ENCODE measurements at places on chromosomes 6 and 20. TPM values are rescaled to one million over a fixed set of nuclear protein-coding genes. Genes with fewer than 3 reads are reported as not detected.

DNA sequence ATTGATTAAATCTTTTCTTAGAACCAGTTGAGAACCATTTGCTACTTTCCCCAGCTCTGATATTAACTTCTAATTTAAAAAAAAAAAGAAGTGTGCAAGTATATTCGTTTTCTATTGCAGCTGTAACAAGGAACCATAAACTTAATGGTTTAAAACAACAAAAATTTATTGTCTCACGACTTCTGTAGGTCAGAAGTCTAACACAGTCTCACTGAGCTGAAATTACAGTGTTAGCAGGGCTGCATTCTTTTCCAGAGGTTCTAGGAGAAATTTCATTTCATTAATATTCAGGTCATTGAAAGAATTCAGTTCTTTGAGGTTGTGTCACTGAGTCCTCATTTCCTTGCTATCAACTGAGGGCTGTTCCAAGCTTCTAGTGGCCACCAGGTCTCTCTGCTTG, 213.5 kb upstream of the RNF217 start:
- H3K27ac ChIP-seq, result no peak overlapping the region
- H3K27me3 ChIP-seq, result no peaks in the 10 kb centered on the region
- H3K4me1 ChIP-seq, result no peaks in the 10 kb centered on the region
- H3K36me3 ChIP-seq, result no peaks in the 10 kb centered on the region

GRCh38 chr6:148954934-148955333, 208.1 kb downstream of the UST start:
- no peak overlapping the region for H3K27ac ChIP-seq
- H3K4me1 ChIP-seq, result peaks cover 10% of the 10 kb centered on the region
- H3K4me3 ChIP-seq, result no peak overlapping the region
- DNase-seq, result no peak

DNA sequence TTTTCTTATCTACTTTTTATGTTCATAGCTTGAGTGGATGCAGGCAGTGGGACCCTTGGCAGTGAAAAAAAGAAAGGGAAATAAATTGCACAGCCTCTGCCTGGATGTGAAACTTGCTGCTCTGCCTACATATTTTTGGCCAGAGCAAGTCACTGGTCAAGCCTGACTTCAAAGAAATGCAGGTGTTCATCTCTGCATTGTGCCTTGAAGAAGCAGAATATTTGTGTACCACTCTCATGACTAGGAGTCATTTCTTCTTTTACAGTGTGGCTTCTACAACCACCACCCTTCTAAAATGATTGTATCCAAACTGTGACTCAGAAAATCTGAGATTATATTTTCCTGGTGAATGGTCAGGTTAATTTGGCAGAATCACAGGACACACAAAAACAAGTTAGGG, 2.5 kb upstream of the KATNA1 start:
- H3K27me3 ChIP-seq, result no peaks in the 10 kb centered on the region
- no peak overlapping the region for H3K4me3 ChIP-seq

The PTK6 gene
- 25.8 TPM for total RNA-seq

The ENPP4 gene
- total RNA-seq, result 4.4 TPM

GRCh38 chr6:28634411-28634760, 108.7 kb downstream of the GPX5 start:
- no peak overlapping the region for H3K27ac ChIP-seq
- H3K27me3 ChIP-seq, result no peaks in the 10 kb centered on the region
- H3K4me1 ChIP-seq, result peaks cover 4% of the 10 kb centered on the region
- DNase-seq, result no peak

DNA sequence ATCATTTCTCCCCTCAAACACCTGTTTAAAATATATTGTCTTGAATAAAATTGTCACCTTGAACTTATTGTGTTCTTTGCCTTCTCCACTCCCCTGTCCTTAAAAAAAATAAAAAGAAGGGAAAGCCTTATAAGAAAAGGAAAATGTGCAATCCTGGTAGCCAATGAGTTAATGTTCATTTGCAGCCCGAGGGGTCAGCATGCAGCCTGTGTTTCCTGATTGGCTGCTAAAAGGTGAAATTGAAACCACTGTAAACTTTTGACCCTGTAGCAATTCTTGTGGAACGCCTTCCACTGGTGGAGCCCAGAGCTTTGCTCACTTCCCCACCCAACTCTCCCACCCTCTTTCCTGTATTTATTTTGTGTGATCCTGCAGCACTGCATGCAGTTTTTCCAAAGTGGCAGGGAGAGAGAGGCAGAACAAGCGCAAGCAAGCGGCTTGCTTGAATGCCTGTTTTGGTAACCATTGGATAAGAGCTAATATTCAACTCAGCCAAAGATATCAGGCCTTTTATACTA, 74.9 kb downstream of the NCOA3 start:
- no peak for DNase-seq
- H3K4me1 ChIP-seq, result peaks cover 81% of the 10 kb centered on the region
- peak overlapping the region; percentile 17 for H3K4me3 ChIP-seq
- H3K27ac ChIP-seq, result peak overlapping the region; percentile 42

DNA sequence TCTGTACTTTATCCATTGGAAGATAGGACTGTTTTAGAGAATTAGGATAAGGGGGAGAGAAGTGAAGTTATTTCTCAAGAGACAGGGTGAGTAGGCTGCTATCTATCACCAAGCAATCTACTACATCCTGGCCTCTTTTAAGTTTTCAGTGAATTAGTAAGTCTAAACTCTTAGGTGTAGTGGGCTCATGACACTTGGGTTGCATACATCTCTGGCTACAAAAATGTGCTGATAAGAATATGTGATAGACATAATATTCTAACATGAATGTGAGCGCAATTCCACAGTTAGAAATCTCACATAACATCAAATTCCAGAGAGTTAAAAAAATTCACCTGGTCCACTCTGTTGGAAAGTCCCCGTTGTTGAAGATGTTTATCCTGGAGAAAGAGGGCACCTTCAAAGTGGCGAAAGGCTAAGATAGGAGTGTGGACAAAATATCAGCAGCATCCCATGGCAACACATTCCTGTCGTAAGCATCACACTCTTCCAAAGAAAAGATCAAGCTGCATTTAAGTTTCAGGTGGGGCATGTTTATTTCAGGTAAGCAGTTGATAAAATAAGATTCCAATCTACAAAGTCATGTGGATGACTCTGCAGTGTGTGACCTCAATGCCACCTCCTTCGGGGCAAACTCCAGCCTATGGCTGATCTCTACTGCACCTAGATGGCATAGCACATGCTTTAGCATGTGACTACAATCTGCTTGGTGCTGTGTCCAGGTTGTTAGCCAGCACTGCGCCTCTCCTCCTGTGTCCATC, 111.7 kb upstream of the NEDD9 start:
- no peak for DNase-seq
- no peaks in the 10 kb centered on the region for H3K27me3 ChIP-seq
- H3K27ac ChIP-seq, result no peak overlapping the region
- no peak overlapping the region for H3K4me3 ChIP-seq
- H3K36me3 ChIP-seq, result no peaks in the 10 kb centered on the region
- H3K4me1 ChIP-seq, result no peaks in the 10 kb centered on the region

DNA sequence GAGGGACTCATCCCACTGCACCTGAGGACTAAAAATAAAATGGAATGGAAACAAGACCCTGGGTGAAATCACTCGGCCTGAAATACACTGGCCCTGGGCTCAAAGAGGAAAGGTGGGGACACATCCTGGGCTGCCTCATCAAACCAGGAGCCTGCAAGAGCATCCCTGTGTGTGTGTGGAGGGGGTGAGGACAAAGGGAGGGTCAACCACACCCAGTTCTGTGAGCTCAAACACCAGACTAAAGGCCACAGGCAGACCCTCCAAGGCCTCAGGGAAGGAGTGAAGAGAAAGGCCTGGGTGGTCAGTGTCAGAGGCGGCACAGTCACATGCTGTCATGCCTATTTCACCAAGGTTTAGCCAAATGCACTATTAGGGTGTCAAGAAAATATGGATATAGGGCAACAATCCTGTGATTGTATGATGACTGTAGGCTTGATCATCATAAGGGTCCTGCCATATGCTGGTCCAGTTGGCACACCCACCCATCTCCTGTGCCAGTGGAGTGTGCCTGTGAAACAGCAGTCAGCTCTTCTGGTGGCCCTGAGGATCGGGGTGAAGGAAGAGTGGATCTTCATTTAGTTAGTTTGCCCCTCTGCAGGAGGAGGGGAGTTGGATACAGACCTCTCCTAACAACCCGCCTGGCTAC, 28.9 kb downstream of the SRSF3 start:
- H3K27ac ChIP-seq, result peak overlapping the region; percentile 60
- no peaks in the 10 kb centered on the region for H3K36me3 ChIP-seq
- H3K4me1 ChIP-seq, result peaks cover 36% of the 10 kb centered on the region
- no peaks in the 10 kb centered on the region for H3K27me3 ChIP-seq

GRCh38 chr6:117494694-117495318, 12.3 kb downstream of the DCBLD1 start:
- H3K4me3 ChIP-seq, result no peak overlapping the region
- H3K4me1 ChIP-seq, result peaks cover 52% of the 10 kb centered on the region
- no peaks in the 10 kb centered on the region for H3K27me3 ChIP-seq
- no peaks in the 10 kb centered on the region for H3K36me3 ChIP-seq

GRCh38 chr20:4815628-4816027, 93.9 kb downstream of the PRND start:
- H3K4me1 ChIP-seq, result peaks cover 32% of the 10 kb centered on the region
- peak overlapping the region; percentile 69 for H3K27ac ChIP-seq
- H3K36me3 ChIP-seq, result no peaks in the 10 kb centered on the region
- H3K27me3 ChIP-seq, result no peaks in the 10 kb centered on the region
- no peak overlapping the region for H3K4me3 ChIP-seq

DNA sequence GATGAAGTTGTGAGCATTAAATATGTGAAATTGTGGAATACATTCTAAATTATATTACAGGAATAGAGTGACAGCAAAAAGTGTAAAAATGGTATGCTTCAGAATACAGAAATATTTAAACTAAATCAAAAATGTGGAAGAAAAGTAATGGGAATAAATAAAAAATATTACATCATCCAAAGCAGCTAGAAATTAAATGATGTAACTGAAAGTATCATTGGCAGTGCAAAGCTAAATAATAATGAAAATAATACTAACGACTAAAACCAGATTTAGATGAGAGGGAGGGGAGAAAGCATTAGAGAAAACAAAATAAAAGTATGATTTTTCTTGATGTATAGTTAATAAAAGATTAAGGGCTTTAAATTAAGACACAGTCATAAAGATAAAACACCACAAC, 1104.0 kb downstream of the EPHA7 start:
- H3K4me3 ChIP-seq, result no peak overlapping the region
- no peaks in the 10 kb centered on the region for H3K27me3 ChIP-seq
- DNase-seq, result no peak

- no peaks in the 10 kb centered on the region for H3K27me3 ChIP-seq
- no peak overlapping the region for H3K4me3 ChIP-seq
- no peak overlapping the region for H3K27ac ChIP-seq
- no peaks in the 10 kb centered on the region for H3K36me3 ChIP-seq
These were observed 8.8 kb downstream of the PDRG1 start for GRCh38 chr20:31943052-31943471.

- H3K4me1 ChIP-seq, result peaks cover 58% of the 10 kb centered on the region
- DNase-seq, result no peak
These were observed 2.5 kb downstream of the NCOA7 start for GRCh38 chr6:125793280-125793679.

DNA sequence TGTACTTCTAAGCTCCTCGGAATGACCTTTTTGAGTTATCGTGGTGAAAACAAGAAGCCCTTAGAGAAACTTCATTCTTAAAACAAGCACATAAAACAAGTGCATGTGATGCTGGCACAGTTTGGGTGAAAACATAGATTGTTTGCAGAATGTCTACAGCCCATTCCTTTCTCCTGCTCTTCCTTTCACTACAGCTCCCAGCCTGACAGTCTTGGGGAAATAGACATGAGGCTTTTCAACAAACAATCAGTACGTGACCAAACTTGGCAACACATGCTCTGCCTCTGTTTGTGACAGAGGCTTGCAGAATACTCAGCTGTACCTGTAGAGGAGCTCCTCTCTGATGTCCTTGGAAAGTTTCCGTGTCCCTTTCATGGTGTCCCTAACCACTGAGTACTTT, 321.6 kb downstream of the ZFAND3 start:
- no peaks in the 10 kb centered on the region for H3K36me3 ChIP-seq
- DNase-seq, result no peak
- peaks cover 12% of the 10 kb centered on the region for H3K4me1 ChIP-seq
- H3K27ac ChIP-seq, result no peak overlapping the region
- H3K27me3 ChIP-seq, result no peaks in the 10 kb centered on the region

GRCh38 chr6:87832025-87832825, 130.2 kb upstream of the AKIRIN2 start:
- no peaks in the 10 kb centered on the region for H3K27me3 ChIP-seq
- DNase-seq, result no peak
- no peaks in the 10 kb centered on the region for H3K36me3 ChIP-seq
- peaks cover 7% of the 10 kb centered on the region for H3K4me1 ChIP-seq
- no peak overlapping the region for H3K27ac ChIP-seq
- H3K4me3 ChIP-seq, result peak overlapping the region; percentile 42

GRCh38 chr6:35081426-35081851, 59.7 kb downstream of the TCP11 start:
- DNase-seq, result no peak
- H3K27ac ChIP-seq, result peak overlapping the region; percentile 57
- no peaks in the 10 kb centered on the region for H3K27me3 ChIP-seq
- no peak overlapping the region for H3K4me3 ChIP-seq
- peaks cover 65% of the 10 kb centered on the region for H3K36me3 ChIP-seq

DNA sequence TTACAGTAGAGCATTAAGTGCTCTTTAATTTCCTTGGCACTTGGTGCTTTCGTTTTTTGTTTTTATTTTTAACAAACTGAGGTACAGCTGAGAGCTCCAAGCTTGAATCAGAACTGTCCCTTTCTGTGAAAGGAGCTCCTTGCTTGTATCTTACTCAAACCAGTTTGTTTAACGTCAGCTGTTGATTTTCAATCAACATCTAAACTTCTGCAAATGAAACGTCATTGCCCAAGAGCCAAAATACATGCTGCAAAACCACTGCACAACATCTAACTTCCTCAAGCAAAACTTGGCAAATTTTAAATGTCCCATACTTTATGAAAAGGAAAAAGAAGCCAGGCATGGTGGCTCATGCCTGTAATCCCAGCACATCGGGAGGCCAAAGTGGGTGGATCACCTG, 15.2 kb downstream of the VNN2 start:
- no peaks in the 10 kb centered on the region for H3K27me3 ChIP-seq
- no peak for DNase-seq
- H3K27ac ChIP-seq, result no peak overlapping the region
- no peak overlapping the region for H3K4me3 ChIP-seq
- H3K36me3 ChIP-seq, result no peaks in the 10 kb centered on the region

The MRAP2 gene
- total RNA-seq, result 4.2 TPM

DNA sequence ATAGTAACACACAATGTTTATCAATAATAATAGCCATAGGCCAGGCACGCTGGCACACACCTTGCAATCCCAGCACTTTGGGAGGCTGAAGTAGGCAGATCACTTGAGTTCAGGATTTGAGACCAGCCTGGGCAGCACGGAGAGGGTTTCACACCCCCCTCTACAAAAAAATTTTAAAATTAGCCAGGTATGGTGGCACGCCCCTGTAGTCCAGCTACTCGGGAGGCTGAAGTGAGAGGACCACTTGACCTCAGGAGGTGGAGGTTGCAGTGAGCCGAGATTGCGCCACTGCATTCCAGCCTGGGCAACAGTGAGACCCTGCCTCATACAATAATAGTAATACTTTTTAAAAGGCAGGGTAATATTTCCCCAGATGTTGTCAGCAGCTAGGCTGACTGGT, 7.9 kb upstream of the MAPRE1 start:
- H3K4me1 ChIP-seq, result no peaks in the 10 kb centered on the region
- H3K36me3 ChIP-seq, result no peaks in the 10 kb centered on the region
- no peak overlapping the region for H3K4me3 ChIP-seq
- no peak for DNase-seq
- no peak overlapping the region for H3K27ac ChIP-seq
- no peaks in the 10 kb centered on the region for H3K27me3 ChIP-seq

- H3K4me3 ChIP-seq, result peak overlapping the region; percentile 94
- no peak for DNase-seq
- no peaks in the 10 kb centered on the region for H3K27me3 ChIP-seq
- peaks cover 47% of the 10 kb centered on the region for H3K4me1 ChIP-seq
These were observed 1.2 kb downstream of the FOXO3 start for GRCh38 chr6:108561742-108562502.

Data from vagina (tissue), 2 donors.